HS-27A (cell line): ENCODE measurements at places on chromosomes 16 and 17.

DNA sequence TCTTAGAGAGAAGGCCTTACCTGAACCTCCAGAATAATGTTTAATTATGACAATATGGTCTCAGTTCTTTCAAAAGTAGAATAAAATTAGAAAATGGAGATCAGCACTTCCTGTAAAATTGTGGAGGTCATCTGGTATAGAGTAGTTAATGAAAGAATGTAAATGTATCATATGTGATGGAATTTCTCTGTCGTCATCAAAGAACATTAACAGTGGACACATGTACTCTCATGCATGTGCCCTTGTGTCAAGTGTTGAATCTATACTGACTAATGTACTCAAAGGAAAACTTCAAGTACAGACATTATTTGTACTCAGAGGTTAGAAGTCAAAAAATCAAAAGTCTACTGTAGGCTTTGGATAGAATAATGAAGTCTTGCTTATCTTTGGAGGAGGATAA lies 129.2 kb upstream of the MYOCD start:
- no peak for DNase-seq

DNA sequence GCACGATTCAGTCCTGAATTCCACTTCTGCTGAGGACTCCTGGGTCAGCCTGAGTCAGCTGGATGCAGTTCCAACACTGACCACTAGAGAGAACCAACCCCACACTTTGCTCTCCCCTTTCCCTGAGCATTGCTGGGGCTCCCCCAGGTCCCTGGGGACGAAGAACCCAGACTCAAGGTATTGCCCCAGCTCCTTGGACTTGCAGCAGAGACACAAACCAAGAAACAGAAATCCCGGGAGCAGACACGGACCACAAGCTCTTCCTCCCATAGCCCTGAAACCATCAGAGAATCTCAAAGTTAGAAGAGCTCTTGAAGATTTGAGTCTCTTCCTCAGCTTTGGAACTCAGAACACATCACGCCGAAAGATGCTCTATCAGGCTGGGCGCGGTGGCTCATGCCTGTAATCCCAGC lies 678 bp upstream of the GH1 start:
- no peak for DNase-seq

- no peak for DNase-seq
Observed at GRCh38 chr17:17375841-17376240, 72.7 kb downstream of the NT5M start.

DNA sequence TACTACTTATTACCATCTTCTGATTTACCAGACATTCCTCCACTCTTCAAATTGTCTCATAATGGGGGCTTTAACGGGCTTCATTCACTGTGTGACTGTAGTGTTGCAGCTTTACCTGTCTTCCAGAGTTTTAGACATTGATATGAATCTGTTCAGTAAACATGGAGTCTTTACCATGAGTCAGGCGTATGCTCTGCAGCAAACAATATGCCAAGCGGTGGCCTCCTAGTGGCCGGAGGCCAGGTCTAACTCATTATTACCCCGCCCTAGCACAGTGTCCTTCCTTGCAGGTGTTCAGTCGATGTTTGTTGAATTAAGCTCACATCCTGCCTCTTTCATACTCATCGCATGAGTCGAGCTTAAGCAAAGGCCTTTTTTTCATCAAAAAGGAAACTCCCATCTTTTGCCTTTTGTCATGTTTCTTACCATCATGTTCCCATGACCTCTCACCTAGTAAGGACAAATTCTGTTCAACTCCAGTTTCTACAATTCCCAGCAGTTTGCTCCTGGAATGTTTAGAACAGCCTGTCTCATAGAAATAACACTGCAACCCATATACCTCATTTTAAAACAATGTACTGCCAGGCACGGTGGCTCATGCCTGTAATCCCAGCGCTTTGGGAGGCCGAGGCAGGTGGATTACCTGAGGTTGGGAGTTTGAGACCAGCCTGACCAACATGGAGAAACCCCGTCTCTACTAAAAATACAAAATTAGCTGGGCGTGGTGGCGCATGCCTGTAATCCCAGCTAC lies 39.4 kb downstream of the TUBD1 start:
- no peak for DNase-seq

GRCh38 chr16:85364323-85365040 lies 248.6 kb upstream of the GSE1 start:
- DNase-seq, result no peak

GRCh38 chr16:1770328-1771187 lies 785 bp downstream of the NME3 start:
- no peak for DNase-seq

- DNase-seq, result no peak
Observed at GRCh38 chr16:62700426-62701294, 664.4 kb upstream of the CDH8 start.

GRCh38 chr16:67043420-67043819 lies 14.5 kb downstream of the CBFB start:
- DNase-seq, result no peak

DNA sequence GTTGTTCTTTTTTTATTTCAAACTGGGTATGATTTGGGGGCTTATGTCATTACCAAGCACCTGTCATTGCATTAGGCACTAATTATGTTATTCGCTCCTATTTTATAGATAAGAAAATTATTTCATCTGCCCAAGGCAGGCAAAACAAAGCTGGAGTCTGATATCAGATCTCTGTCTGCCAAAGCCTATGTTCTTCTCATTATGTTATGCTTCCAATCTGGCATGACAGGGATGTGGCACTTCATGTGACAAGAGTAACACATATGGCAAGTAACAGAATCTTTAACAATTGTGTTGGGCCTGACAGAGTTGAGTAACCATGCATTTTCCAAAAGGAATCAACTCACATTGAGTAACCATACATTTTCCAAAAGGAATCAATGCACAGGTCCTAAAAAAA lies 61.2 kb upstream of the TOM1L1 start:
- DNase-seq, result no peak

GRCh38 chr17:1362964-1363363 lies 37.1 kb downstream of the YWHAE start:
- DNase-seq, result no peak

GRCh38 chr16:3188675-3188924 lies 596 bp downstream of the OR1F1 start:
- DNase-seq, result no peak

DNA sequence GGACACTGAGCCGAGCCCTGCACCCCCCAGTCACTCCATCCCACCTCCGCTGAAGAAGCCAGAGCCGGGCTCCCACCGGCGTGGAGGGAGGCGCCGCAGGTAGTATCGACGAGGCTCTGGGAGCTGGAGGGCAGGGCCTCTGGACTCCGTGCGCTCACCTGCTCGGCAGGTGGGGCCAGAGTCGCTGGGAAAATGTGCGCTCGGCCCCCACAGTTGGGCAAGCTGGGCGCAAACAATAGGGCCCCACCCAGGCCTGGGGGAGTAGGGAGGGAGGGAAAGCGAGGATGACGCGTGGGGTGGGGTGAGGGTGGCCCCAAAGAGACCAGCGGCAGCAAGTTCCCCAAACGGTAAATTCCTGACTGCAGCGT lies 668 bp downstream of the JUP start:
- DNase-seq, result no peak

DNA sequence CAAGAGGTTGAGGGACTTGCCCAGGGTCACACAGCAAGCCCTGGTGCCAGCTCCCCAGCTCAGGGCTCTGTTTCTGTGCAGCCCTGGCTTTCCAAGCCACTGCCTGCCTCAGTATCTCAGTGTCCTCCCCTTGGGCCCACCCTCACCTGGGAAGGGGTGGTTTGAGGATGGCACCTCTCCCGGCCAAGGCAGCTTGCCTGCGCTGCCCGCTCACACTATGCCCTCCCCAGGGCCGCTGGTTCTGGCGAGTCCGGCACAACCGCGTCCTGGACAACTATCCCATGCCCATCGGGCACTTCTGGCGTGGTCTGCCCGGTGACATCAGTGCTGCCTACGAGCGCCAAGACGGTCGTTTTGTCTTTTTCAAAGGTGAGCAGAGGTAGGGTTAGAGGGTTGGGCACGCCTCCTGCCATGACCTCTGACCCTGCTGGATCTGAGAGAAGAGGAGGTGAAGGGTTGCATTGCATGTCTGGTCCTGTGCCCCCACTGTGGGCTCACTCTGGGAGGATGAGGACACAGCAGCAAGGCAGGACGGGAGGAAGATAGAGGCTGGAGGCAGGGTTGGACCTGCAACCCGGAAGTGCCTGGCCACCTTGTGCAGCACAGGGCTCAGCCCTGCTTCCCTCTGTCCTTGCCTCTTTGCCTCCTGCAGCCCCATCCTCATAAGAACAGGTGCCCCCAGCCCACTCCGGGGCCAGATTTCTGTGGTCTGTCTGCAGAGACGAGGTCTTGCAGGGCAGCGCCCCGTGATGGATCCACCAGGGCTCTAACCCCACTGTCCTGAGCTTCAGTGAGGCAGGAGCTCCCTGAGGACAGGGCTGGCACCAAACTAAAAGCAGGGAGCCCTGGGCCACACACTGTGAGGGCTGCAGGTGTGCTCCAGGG lies 16.7 kb downstream of the MMP15 start:
- DNase-seq, result no peak

GRCh38 chr17:77472468-77473310 lies 331.9 kb downstream of the SEC14L1 start:
- no peak for DNase-seq

DNA sequence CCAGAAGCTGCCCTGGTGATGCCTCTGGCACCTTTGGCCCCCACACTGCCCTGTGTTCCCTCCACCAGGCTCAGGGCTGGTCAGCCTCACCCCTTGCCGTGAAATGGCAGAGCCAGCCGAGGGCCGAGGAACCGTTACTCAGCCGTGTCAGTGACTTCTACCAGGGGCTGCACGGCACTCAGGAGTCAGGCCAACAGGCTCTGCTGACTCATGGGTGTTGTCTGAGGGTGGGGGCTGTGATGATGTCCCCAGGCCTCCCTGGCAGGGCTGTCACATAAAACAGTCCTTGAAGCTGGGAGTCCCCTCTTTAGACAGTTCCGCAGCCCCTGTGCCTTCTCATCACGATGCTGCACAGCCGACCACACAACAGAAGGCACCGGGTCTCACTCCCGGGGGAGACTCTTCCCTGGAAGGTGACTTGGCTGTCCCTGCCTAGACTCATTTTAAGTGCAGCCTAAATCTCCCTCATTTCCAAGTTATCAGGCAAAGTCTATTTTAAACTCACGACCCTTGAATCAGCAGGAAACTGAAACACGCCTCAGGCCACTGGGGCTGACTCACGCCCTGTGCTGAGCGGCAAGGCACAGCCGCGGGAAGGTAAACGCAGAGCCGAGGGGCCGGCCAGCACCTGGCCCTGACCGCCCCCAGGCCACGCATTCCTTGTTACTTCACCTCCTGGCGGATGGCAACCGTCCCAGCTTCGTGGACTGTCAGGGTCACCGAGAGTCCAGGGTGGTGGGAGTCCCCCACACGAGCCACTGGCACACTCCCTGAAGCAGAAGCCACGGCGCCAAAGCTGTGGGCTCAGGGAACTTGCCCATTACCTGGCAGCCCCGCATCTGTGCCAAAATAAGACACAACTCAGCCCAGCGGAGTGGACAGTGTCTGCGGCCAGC lies 102.6 kb downstream of the ZNF778 start:
- DNase-seq, result peak; percentile 51

GRCh38 chr17:21164216-21164615 lies 37.5 kb downstream of the DHRS7B start:
- DNase-seq, result no peak

DNA sequence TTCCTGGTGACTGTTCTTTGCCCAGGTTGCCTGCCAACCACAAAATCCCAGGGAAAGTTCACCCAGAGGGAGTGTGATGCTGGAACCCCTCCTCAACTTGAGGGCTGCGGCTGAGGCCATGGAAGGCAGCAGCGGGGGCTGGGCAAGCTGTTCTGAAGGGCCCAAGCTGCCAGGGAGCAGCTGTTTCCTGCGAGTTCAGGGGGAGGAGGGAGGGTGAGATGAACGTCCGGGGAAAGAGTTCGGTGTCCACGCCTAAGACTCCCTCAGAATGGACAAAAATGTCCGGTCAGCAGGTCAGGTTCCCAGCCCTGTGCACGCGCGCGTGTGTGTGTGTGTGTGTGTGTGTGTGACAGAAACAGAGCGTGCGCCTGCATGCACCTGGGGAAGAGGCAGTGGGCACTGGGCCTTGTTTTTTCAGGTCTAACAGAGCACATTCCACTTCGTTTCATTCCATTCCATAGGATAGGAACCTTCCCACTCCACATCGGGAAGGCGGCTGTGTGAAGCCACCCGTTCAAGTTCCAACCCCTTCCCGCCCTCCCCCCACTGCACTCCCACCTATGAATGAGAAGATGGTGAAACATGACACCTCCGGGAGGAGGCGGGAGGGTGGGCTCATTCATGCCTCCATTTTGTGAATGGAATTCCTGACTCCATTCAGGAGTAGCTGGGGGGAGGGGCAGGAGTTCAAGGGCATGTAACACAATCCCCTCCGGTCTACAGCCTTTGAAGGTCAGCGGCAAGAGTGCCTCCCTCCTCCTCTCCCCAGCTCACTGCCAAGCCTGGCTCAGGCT lies 15.7 kb downstream of the ETV4 start:
- no peak for DNase-seq

GRCh38 chr16:49641250-49641649 lies 214.7 kb downstream of the ZNF423 start:
- DNase-seq, result no peak

DNA sequence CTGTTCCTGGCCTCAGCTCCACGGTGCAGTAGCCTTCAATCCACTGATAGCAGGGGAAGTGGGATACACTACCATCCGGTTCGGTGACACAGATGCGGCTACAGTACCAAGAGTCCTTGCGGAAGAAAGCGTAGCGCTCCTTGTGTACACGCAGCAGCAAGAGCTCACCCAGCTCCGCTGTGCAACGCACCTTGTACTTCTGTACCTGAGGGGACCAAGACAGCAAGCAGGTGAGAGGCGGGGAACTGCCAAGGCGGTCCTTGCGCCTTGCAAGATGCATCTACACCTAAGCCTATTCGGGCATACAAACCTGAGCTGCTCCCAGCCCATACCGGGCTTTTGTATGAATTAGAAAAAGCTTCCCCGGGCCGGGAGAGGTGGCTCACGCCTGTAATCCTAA lies 1.5 kb downstream of the ALOXE3 start:
- DNase-seq, result no peak

- DNase-seq, result no peak
Observed at GRCh38 chr16:89709166-89709565, 7.7 kb upstream of the SPATA2L start.

GRCh38 chr17:82592767-82593589 lies 55.3 kb downstream of the WDR45B start:
- DNase-seq, result peak; percentile 39

DNA sequence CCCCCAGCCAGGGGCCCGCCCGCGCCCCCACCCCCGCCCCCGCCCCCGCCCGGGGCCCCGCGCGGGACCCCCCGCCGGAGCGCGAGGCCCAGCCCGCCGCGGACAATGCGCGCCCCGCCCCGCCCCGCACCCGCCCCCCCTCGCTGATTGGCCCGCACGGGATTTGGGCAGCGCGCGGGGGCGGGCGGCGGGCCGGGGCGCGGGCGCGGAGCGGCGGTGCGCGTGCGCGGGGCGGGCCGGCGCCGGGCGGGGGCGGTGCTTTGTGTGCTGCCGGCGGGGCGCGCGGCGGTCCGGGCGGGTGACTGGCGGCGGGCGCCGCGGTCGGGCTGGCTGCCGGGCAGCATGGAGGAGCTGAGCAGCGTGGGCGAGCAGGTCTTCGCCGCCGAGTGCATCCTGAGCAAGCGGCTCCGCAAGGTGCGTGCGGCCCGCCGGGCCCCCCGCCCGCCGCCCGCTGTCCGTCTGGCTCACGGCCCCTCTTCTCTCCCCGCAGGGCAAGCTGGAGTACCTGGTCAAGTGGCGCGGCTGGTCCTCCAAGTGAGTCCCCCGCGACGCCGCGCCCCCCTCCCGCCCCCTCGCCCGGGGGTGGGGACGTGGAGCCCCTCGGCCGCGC lies at the start of gene CBX2:
CBX2 (plus strand) TSS at position 255 of the 610 bp plus-strand sequence; CDS start at position 343, 88 bp downstream.
- DNase-seq, result no peak

- DNase-seq, result no peak
Observed at GRCh38 chr17:29176558-29177351, 3.4 kb downstream of the MYO18A start.
